Hematopoietic multipotent progenitor cell treated with erythropoietin and hydrocortisone succinate and interleukin-3 and kit ligand, for 6 days (in vitro differentiated cells): ENCODE measurements at places on chromosomes 13 and 19.

- no peak for DNase-seq
These were observed 25.0 kb downstream of the CEBPG start for GRCh38 chr19:33398361-33399060.

DNA sequence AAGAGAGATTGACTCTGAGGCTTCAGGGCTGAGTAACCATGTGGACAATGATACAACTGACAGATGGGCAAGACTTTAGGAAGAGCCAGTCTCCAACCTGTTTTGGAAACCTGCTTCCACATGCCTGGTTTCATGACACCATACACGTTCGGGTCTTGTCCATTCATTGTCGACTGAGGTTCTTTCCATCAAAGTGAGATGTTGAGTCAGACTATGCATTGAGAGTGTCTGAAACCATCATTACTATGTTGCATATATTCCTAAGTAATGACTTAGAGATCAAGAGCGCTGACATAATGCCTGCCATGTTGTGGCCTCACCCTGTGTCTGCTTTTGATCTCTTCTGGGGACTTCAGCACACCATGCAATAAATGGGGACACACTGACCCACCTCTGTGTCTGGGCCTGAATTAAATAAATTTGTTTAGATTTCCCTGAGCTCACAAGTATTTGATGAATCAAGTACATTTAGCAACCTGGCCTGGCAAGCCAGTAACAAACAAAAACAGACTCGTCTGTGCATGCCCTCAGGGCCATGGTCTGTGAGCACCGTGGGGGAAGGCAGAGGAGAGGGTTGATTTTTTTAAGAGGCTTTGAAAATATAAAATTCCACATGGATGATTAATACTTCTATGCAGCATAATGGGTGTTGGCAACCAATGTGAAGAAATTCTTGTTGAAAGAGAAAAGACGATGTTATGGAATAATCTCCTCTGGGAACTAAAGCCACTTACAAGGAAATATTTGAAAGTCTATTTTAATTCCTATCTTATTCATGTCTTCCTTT lies 49.9 kb upstream of the UBAC2 start:
- no peak for DNase-seq

DNA sequence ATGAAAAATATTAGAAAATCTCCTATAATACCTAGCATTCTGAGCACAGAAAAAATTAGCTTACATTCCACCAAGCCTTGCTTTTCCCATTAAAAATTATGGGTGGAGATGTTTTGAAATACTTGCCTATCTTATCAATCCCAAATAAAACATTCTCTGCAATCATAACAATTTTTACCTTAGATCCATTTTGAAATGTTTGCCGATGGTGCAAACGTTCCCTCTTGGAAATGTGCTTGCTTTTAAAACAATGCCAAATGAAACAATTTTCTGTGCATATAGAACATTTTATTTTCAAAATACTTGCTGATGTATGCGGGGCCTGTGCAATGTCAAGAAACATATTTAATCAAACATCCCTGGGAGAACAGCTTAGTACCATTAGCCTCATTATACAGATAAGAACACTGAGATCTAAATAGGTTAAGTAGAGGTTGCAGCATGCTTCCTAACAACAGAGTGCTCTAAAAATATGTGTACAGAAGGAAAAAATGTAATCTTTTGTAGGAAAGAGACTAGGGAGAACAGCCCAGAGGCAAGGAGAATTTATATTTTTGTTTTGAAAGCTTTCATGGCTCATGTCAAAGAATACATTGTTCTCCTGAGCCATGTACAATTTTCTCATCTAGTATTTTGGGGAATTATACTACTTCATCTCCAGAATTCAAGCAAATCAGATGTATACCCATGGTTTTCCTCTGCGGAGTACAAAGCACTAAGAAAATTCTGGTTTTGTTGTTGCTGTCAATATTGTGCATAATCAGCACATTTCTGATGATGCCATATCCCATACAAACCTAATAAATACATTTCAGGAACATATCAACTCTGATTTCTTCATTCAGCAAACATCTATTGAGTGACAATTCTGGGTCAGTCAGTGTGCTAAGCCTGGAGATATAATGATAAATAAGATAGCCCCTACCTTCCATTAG lies 25.9 kb upstream of the FNDC3A start:
- no peak for DNase-seq

- DNase-seq: no peak
These were observed 28.2 kb downstream of the GPC6 start for GRCh38 chr13:93254775-93255174.

DNA sequence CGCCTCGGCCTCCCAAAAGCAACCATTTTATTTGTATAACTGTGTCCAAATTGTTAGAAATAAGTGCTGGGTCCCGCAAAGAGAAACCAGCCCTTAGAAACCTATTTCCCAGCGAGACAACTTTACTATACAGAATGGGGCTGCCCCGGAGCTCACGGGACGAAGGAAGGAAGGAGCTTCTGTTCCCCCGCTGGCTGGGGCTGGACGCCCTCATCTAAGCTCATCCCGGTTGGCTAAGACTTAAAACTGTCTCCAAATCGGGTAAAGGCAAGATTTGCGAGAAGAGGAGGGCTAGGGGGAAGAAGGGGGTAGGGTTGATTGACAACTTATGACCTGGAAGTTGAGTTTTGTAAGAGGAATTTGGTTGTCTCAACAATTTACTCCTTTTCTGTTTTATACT lies 12.3 kb upstream of the BSG start:
- no peak for DNase-seq

- no peak for DNase-seq
These were observed 3.3 kb downstream of the COL4A1 start for GRCh38 chr13:110303644-110304043.

GRCh38 chr13:22137361-22138050 lies 466.6 kb downstream of the FGF9 start:
- no peak for DNase-seq

DNA sequence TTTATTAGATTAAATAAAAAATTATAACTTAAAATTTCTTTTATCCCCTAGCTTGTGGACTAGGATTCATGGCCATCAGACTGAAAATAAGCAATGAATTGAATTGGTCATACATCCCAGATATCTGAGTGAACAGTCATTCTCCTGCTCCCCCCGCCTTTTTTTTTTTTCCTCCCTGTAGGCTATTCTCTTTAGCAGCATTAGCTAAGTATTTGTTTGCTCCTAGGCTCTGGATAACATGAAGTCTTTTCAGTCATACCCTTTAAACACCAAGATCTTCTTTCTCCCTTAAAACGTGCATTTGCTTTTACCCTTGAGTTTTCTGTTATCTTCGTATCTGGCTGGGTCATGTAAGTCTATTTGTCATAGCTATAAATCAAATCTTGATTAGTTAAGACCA lies 866.7 kb upstream of the SPRY2 start:
- no peak for DNase-seq

- DNase-seq: no peak
These were observed 38.8 kb downstream of the ZNF506 start for GRCh38 chr19:19782783-19783182.

GRCh38 chr13:47708386-47708785 lies 292.7 kb downstream of the SUCLA2 start:
- DNase-seq: no peak

DNA sequence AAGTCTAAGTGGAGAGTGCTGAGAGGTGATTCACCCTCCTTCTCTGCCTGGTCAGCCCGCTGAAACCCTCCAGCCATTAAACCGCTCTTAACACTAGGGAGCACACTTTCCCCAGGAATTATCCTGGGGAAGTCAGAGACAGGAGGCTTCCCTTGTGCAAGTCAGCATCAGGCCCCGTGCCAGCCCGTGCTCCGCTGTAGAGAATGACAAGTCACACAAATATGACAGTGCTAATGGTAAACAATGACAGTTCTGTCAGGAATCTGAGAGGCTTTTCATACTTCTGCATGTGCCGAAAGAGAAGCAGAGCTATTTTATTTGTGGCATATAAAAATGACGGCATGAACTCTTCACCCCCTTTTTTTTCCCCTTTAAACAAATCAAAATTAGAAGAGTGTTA lies 816.9 kb upstream of the SLC10A2 start:
- peak; percentile 64 for DNase-seq

DNA sequence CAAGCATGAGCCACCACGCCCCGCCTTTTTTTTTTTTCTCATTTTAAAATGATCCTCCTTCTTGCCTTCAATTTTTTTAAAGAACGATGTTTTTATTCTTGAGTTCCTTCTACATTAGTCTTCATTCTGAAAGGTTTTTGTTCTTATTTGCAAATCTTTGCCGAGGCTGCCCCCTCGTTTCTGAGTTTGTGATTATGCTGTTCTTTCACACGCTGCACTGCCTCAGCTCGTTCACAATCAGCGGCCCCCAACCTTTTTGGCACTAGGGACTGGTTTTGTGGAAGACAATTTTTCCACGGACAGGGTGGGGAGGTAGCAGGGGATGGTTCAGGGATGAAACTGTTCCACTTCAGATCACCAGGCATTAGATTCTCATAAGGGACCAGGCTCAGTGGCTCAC lies 26.6 kb downstream of the ZNF787 start:
- no peak for DNase-seq

DNA sequence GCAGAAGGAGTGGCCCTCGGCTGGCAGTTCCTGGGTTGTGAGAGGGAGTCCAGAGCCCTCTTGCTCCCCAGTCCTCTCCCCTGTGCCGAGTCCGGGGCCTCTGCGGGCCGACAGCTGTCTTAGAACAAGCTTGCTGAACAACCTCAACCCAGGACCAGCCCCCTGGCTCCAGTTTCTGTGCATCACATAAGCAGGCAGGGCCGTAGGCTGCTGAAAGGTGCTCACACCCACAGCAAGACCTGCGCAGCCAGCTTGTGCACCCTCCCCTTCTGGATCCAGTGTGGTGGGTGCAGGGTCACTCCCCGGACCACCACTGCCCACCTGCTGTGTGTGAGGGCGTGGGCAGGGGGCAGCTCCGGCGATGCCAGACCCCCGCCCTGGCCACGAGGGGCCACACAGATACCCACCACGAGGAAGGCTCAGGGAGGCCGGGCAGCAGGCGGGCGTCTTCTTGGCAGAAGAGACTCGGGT lies 25.2 kb upstream of the F7 start:
- DNase-seq: no peak

GRCh38 chr19:58218899-58219298 lies 9.8 kb upstream of the ZNF544 start:
- DNase-seq: peak; percentile 48

DNA sequence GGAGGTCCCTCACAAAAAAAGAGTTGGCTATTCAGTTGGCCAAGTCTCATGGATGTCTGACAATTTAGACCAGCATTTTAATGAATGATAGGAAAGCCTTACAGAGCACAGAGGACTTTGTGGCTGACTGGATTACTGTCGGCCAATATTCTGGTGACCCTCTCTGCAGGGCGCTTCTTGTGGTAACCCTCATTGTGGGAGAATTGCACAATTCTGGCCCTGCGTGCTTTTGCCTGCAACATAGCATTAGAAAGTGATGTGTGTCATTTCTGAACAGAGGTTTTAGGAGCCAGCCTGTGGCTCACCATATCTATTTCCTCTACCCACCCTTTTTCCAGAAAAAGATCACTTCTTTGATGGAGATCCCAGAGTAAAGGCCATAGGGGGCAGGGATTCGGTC lies 71.4 kb downstream of the EFNB2 start:
- DNase-seq: peak; percentile 53
